ENCODE measurements at places on chromosomes 13 and 19. TPM values are rescaled to one million over a fixed set of nuclear protein-coding genes. Genes with fewer than 3 reads are reported as not detected.

DNA sequence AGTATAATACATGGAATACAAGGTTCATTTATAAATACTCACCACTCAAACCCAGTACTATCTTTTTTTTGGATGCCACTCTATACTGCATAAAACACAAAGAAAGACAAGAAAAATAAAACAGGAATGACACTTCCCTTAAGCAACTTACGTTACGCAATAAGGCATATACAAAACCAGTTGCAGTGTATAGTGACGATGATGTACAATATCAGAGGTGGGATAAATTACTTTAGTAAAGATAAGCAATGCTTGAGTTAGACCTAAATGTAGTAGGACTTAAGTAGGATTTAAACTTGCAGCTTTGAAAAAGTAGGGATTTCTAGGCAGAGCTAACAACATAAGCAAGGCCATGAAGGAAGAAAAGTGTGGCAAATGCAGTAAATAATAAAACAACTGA lies 374.9 kb downstream of the SPRY2 start:
- no peaks in the 10 kb centered on the region for H3K27me3 ChIP-seq
- H3K27ac ChIP-seq = no peak overlapping the region
- H3K4me3 ChIP-seq = no peak overlapping the region
- DNase-seq = no peak
- H3K4me1 ChIP-seq = no peaks in the 10 kb centered on the region

DNA sequence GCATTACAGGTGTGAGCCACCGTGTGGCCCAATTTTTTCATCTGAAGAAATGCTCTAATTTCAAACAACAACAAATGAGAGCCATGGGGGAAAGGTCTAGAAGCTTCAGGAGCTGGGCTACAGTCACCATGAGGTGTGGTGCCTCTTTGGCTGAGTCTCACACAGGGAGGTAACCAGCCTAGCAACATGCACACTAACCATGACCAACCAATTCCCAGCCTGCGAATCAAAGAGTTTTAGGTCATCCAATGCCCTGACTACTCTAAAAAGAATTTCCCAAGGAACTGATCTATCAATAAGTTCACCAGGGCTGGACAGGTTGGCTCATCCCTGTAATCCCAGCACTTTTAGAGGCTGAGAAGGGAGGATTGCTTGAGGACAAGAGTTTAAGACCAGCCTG lies 29.9 kb downstream of the PBX4 start:
- H3K27ac ChIP-seq = peak overlapping the region; percentile 28
- peaks cover 27% of the 10 kb centered on the region for H3K36me3 ChIP-seq
- H3K4me1 ChIP-seq = peaks cover 53% of the 10 kb centered on the region

GRCh38 chr19:44737238-44738071 lies 11.1 kb upstream of the BCL3 start:
- H3K4me3 ChIP-seq = no peak overlapping the region
- H3K36me3 ChIP-seq = no peaks in the 10 kb centered on the region
- H3K27me3 ChIP-seq = no peaks in the 10 kb centered on the region
- no peak overlapping the region for H3K27ac ChIP-seq
- H3K4me1 ChIP-seq = peaks cover 15% of the 10 kb centered on the region

DNA sequence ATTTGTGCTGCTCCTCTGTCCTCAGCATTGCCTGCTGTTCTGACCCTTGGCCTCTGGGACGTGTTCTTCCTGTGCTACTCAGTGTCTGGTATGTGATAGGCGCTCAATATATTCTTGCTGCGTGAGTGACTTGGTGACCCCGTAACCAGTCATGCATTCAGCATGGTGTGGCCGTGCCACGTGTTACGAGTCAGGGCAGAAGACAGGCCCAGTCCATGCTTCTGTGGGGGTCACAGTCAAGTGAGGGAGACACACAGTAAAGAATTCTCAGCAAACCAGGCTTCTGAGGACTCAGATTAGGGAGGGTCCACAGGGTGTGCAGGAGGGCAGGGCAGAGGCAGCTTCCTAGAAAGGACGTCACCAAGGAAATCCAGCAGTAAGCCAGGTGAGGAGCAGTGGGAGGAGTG lies 7.9 kb downstream of the PPP1R37 start:
- no peaks in the 10 kb centered on the region for H3K27me3 ChIP-seq
- peaks cover 70% of the 10 kb centered on the region for H3K4me1 ChIP-seq
- no peak overlapping the region for H3K27ac ChIP-seq
- no peak overlapping the region for H3K4me3 ChIP-seq

GRCh38 chr19:861141-861755 lies 1.8 kb downstream of the CFD start:
- DNase-seq = no peak
- H3K27me3 ChIP-seq = peaks cover 16% of the 10 kb centered on the region
- peaks cover 49% of the 10 kb centered on the region for H3K4me1 ChIP-seq
- no peak overlapping the region for H3K27ac ChIP-seq

DNA sequence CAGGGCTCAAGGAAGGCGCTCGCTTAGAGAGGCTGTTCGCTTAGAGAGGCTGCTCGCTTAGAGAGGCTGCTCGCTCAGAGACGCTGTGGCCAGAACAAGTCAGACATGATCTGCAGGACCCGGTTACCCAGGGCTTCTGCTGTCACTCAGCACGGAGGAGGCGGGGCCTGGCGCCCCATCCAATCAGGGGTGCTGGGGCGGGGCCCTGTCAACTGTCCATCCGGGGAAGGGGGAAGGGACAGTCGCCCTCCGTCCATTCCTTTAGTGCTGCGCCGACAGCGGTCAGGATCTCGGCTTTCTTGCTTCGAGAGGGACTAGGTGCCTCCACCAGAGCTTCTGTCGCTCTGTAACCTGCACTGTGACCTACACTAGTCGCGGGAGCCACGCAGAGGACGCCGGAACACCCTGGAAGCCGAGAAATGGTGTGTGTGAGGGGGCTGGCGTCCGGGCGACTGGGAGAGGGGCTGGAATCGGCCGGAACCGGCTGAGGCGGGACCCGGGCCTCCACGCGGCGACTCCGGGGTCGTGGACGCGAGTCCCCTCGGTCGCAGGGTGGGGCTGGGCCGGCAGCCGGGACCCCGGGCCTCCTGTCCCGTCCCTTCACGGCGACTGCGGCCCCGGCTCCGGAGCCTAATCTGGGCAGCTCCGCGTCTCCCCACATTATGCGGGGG lies at the start of gene ZNF440:
TSS of gene ZNF440 (plus strand) at position 245 of the 671 bp plus-strand sequence. CDS start at position 420, 175 bp downstream.
- peak; percentile 65 for DNase-seq
- no peaks in the 10 kb centered on the region for H3K36me3 ChIP-seq
- peak within 1 kb of the TSS; percentile 97 for H3K4me3 ChIP-seq
- H3K27me3 ChIP-seq = no peaks in the 10 kb centered on the region
- H3K27ac ChIP-seq = peak within 1 kb of the TSS; percentile 5
- H3K4me1 ChIP-seq = peaks cover 23% of the 10 kb centered on the region

Gene ITGBL1
- total RNA-seq = not detected

GRCh38 chr19:7637374-7638256 lies 705 bp downstream of the STXBP2 start:
- H3K4me1 ChIP-seq = peaks cover 41% of the 10 kb centered on the region
- H3K27me3 ChIP-seq = no peaks in the 10 kb centered on the region
- peak overlapping the region; percentile 76 for H3K27ac ChIP-seq
- peak overlapping the region; percentile 86 for H3K4me3 ChIP-seq
- peaks cover 26% of the 10 kb centered on the region for H3K36me3 ChIP-seq
- DNase-seq = no peak

Gene OSCAR
- 0.41 TPM for total RNA-seq

Gene SAFB2
- total RNA-seq = 246 TPM

DNA sequence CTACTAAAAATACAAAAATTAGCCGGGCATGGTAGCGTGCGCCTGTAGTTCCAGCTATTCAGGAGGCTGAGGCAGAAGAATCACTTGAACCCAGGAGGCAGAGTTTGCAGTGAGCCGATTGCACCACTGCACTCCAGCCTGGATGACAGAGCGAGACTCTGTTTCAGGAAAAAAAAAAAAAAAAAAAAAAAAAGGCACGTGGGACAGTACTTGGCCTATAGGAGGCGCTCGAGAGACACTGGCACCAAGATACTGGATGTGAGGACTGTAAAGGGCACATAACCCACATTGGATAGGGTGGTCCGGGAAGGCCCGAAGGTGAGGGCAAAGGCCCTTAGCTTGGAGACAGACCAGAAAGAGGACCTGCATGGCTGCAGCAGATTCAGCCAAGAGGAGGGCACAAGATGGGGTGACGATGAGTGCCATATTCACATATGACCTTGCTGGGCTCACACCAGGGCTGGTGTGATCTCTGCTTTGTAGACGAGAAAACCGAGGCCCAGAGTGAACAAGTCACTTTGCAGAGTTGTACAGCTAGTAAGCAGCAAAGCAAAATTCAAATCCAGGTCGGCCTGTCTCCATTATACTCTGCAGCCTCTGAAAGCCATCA lies 89.4 kb downstream of the DPF1 start:
- no peaks in the 10 kb centered on the region for H3K27me3 ChIP-seq
- H3K36me3 ChIP-seq = no peaks in the 10 kb centered on the region
- no peak overlapping the region for H3K27ac ChIP-seq
- H3K4me3 ChIP-seq = no peak overlapping the region
